Stimulated activated CD8-positive, alpha-beta memory T cell treated with anti-CD3 and anti-CD28 coated beads, Interleukin-4, amount 100 ng/mL, for 1 hour (primary cell): ENCODE measurements at places on chromosomes 7 and 10.
A peak's percentile ranks its signal among the peaks of the same experiment; 100 is the strongest.

DNA sequence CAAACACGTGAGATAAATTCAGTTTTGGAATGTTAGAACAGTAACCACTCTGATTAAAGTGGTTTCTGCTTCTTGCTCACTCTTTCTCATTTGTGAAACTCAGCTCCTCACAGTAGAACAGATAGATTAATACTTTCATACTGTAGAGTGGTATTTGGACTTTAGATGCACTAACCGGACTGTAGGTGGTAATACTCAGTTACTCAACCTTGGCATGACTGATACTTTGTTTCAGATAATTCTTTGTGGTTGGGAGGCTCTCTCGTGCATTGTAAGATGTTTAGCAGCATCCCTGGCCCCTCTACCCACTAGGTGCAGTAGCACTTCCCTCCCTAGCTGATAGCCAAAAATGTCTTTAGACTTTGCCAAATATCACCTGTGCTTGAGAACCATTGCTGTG is 37.6 kb downstream of the MCU start:
- DNase-seq = no peak

GRCh38 chr7:5670183-5670935 is 111.1 kb downstream of the RNF216 start:
- no peak for DNase-seq

GRCh38 chr10:56505555-56505954 is 144.5 kb upstream of the ZWINT start:
- DNase-seq = no peak

- DNase-seq = peak; percentile 28
Measured at GRCh38 chr10:77877441-77878344, 48.9 kb downstream of the DLG5 start.

DNA sequence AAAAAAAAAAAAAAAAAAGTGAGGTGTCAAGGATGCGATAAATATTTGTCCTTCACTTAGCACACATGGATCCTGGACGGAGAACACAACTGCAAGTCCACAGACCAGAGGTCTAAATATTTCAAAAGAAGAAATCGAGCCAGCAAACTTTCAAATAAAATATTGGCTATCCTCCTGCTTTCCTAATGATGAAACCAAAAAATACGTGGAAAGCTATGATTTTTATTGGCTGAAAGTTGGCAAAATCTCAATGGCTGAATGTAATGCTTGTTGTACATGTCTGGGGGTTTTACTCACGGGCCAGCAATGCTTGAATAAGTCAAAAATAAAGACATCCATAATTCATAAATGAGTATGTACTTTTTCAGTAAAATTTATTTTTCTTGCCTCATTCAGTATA is 19.0 kb upstream of the MGMT start:
- no peak for DNase-seq

DNA sequence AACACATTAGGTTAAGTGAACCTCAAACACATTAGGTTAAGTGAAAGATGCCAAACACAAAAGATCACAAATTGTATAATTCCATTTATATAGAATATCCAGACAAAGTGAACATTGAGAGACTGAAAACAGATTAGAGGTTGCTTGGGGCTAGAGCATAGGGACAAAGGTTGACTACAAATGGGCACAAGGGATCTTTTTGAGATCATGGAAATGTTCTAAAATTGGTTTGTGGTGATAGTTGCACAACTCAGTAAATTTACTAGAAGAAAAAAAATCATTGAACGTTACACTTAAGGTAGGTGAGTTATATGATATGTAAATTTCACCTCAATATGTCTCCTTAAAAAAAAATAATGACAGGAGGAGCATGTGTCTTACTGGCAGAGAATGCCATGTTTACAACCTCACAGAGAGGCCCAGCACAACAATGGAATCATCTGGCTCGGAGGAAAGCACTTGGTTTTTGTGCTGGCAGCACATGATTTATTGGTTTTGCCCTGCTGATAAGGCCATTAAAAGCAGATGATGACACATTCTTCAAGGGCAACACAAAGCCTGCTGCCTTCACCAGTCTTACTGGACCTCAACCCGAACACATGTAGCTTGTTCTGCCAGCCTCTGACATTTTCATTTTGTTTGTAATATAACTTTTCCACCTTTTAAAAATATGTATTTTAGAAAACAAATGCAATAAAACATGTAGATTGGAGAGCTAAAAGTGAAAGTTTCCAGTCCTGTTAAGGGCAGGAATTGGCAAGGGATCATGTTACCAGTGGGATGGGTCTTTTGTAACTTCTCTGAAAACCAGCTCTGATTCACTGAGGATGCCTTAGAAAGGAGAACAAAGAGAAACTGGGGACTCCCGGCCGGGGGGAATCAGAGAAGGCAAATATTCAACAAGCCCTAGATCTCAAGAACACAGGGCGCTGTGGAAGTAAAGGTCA is 11.9 kb upstream of the LMOD2 start:
- no peak for DNase-seq

DNA sequence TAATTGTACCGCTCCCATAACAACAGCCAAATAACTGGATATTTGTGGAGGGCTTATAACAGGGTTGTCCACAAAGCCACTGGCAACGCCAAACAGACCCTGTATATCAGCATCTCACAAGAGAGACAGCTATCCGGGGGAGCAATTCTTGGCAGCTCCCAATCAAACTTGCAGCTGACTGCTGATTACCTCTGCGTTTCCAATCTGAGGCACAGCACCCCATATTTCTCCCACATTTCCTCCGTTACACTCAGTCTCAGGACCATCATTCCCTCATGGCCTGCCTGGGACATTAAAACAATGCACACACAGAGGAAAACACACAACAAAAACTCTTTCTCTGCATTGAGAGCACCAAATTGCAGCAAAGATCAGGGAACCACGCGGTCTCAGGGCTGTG is 67.8 kb upstream of the SDK1 start:
- DNase-seq = no peak

DNA sequence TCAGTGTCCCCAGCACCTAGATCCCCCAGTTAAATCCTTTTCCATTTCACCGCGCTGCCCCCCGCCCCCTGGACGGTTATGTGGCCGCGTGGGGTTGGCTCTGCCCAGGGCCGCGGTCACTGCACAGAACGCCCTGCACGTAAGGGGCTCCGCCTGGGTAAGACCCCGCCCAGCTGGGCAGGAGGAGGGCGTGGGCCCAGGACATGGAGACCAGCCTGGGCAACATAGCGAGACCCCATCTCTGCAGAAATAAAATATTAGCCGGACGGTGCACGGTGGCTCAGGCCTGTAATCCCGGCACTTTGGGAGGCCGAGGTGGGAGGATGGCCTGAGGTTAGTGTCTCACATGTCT is 650 bp upstream of the ZFAND2A start:
- no peak for DNase-seq

GRCh38 chr10:74012480-74012879 is 14.6 kb downstream of the VCL start:
- DNase-seq = no peak

DNA sequence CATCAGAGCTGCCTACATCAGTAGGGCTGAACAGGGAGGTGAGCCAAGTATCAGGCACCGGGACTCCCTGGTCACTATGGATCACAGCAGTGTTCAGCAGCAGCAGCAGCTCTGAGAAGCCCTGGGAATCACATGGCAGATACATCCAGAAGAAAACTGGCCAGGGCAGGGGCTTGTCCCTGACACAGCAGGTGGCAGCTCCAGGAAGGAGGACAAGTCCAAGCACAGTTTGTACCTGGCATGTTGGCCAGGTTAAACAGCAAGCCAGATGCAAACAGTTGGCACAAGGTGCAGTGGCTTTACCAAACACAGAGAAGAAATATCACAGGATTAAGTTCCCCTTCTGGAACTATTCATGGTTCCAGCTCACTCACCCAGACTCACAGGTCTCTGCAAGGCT is 139.4 kb downstream of the KCNMA1 start:
- DNase-seq = no peak

DNA sequence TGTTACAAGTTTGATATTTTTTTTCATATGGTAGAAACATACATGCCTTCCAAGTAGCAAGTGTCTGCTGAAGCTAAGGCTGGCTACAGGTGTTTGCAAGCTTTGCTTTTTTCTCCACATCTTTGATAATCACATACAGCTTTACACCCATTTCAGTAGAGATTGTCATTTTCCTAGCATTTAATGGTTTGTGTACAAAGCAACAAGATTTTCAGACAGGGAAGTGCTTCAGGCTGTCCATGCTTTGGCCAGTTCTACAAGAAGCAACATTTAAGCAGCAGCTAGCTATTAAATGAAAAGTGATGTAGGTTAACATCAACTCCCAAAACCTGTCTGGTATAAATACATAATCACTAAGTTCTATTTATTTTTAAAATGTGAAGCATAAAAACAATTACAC is 2.3 kb downstream of the HDAC9 start:
- no peak for DNase-seq

- no peak for DNase-seq
Measured at GRCh38 chr7:14095233-14095950, 105.9 kb upstream of the ETV1 start.

DNA sequence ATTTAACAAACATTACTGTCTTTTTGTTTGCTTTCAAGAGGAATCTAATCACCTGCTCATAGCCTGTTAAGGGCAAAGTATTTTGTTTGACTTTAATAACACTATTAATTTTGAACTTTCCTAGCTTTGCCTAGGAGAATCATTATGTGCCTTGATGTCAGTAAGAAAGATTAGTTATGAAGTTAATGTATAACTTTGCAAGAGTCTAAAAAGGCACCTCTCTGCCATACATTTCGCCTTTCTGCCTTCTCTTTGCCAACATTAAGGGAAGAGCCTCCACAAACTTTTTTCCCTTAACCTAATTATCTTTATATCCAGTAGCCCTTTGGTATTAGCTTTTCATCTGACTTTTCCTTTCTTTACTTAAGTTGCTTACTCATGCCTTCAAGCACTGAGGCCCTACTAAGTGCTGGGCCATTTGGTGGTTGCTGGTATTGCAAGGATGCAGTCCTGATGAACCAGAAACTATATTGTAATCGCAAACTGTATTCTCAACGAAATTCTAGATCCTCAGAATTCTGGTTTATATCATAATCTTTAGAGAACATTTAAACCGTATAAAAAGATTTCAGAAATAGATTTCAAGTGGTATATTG is 108.5 kb downstream of the SND1 start:
- no peak for DNase-seq

DNA sequence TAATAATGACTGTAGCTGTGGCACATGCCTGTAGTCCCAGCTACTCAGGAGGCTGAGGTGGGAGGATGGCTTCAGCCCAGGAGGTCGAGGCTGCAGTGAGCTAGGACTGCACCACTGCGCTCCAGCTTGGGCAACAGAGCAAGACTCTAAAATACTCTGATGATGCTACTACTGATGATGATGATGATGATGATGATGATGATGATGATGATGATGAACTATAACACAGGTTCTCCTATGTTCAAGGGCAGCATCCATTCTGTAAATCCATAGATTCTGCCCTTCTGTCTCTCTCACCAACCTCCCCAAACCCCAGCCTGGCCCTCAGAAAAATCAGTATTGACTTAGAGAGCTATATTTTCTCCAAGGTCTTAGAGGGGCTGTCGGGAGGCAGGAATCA is 22.8 kb upstream of the EN2 start:
- no peak for DNase-seq

DNA sequence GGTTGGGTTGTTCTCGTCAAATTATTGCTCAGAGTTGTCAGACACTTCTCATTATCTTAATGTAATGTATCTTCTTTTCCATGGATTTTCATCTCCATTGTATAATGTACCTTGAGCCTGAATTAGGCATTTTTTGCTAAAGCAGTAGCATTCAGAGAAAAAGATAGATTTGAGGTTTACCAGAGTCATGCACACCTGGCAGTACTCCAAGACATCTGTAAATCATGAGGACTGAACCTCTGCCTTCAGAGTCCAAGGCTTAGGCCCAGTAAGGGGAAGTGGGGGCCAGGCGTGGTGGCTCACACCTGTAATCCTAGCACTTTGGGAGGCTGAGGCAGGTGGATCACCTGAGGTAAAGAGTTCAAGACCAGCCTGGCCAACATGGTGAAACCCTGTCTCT is 624.3 kb upstream of the MBL2 start:
- no peak for DNase-seq

GRCh38 chr7:156039971-156040677 is 227.9 kb upstream of the SHH start:
- DNase-seq = no peak

DNA sequence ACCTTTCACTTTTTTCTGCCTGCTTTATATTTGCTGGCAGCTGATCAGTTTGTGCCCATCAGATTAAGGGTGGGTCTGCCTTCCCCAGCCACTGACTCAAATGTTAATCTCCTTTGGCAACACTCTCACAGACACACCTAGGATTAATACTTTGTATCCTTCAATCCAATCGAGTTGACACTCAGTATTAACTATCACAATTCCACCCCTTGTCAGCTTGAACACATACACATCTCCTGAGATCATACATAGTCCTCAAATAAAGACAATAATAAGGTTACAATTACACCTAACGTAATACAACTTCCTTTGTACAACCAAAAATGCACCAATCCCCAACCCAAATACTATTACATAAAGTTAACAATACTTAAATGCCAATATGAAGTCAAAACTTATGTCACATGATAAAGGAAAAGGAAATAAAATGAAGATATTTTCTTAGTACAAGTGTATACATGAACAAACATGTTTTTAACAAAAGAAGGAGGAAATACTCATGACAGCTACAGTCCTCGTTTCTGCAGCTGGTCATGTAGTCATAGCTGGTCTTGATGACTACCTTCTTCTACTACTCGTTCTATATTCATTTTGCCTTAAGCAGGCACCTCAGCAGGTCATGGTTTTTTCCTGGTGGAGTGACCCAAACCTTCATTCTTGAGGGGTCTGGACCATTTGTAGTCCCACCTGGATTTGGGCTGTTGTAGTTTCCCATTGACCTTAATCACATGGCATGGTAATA is 96.7 kb upstream of the CABCOCO1 start:
- no peak for DNase-seq

- no peak for DNase-seq
Measured at GRCh38 chr10:5604961-5605360, 61.4 kb downstream of the ASB13 start.

DNA sequence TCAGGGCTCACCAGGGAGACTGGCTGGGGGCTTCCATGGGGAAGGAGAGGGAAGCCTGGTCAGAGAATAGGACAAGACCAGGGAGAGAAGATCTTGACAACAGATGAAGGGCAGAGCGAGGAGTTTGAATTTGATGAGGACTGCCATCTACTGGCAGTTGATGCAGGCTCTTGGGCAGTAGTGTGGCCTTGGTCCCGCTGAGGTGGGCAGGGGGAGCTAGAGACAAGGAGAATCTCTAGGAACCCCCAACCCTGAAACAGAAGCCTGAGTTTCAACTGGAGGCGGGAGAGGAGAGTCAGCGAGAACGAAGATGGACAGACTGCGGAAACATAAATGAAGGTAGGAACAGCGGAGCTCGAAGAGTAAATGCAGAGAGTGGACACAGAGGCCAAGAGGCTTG is 81.0 kb downstream of the PPP1R3C start:
- no peak for DNase-seq

GRCh38 chr7:117185124-117185523 is 137.7 kb downstream of the WNT2 start:
- no peak for DNase-seq
